ENCODE measurements at places on chromosomes 5 and 9.

DNA sequence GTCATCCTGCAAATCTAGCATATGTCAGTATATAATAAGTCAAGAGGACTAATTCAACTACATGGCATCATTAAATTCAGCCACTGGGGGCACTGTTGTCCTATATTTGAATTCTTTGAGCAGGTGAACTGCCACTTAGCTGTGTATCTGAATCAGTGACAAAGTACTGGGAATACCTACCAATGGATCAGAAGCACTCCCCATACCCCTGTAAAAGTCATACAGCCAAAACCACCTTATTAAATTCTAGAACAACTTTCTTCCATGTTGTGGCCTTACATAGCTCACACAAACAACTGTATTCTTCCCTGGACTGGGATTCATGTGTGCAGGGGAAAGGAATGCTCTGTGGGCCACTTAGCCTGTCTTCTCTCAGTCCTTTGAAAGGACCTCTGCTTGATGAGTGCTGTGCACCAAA lies 57.4 kb upstream of the PLPP6 start:
- peak; percentile 78 for DNase-seq

DNA sequence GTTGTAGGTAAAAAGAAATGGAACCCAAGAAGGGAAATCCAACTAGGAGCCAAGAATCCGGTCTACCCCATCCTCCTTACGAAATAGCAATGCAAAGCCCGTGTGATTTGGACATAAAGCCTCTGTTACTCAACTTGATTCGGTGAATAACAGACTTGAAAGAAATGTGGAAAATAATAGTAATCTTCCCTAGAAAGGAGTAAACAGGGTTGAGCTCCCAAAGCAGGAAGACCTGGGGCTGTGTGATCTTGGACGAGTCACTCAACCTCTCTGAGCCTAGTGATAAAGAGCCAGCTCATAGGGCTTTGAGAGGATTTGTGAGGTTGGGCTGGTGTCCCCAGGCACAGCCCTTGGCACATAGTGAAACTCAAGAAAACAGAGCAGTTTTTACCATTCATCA lies 42.7 kb upstream of the IL17B start:
- DNase-seq, result no peak

DNA sequence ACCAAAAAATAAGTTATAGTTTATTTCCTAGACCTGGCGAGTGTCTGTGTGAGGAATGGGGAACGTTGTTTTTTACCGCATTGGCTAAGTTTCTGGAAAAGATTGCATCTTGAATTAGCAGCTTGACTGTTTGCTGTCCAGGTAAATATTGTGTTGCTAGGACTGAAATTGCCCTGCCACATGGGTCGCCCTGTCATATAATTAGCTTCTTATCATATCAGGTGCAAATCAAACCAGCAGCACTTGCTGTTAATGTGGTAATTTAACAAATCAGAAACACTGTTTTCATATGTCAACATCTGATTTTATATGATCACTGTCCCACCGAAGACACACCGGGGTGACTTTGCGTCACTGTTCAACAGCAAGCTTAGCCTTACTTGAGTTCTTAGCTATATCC lies 63.7 kb upstream of the ZNF622 start:
- DNase-seq, result no peak

GRCh38 chr9:22454016-22454415 lies 7.4 kb downstream of the DMRTA1 start:
- no peak for DNase-seq

DNA sequence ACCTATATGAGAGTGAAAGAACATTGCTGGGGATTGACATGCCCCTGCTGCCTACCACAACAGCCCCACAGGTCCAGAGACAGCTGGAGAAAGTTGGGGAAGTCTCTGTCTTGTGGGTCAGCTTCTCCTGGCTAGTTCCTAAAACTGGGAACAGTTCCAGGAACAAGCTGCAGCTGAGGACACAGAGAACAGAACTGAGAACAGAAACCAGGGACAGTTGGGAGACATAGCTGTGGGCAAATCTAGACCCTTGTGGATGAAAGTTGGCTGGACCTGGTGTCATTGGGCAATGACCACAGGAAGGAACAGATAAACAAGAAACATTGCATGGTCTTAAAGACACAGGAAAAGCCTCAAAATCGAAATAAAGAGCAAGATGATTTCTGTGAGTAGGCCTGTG lies 58.3 kb upstream of the MOCS2 start:
- no peak for DNase-seq

GRCh38 chr9:125635888-125636287 lies 71.1 kb downstream of the MAPKAP1 start:
- no peak for DNase-seq

DNA sequence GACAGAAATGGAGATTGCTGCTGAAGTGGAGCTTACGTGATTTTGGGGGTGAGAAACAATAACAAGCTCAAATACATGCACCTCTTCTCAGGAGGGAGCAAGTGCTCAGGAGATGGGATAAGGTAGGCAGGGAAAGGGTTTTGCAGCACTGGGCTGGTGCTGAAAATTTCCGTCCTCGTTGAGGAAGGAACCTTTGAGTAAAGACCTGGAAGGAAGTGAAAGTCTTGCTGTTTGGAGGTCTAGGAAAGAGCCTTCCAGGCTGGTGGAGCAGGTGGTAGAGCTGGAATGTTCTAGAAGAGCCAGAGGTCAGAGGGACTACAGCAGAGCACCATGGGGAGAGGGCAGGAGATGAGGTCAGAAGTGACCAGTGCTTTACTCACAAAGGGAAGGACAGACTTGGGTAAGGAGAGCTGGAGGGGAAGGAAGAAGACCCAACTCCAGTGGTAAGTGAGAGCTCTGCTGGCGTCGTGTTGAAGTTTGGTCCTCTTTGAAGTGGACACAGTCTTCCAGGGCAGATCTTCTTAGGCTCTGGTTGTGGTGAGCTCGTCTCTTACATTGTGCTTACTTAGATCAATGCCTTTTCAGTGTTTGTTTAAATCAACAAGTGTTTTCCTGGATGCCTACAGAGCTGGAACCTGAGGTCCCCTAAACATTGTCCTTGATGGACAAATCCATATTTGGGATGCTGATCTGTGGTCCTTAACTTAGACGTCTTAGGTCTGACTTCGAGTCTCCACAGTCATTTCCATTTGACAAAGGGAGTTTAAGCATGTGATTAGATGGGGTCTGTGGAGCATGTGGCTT lies 21.0 kb downstream of the ANKRD33B start:
- DNase-seq, result no peak

DNA sequence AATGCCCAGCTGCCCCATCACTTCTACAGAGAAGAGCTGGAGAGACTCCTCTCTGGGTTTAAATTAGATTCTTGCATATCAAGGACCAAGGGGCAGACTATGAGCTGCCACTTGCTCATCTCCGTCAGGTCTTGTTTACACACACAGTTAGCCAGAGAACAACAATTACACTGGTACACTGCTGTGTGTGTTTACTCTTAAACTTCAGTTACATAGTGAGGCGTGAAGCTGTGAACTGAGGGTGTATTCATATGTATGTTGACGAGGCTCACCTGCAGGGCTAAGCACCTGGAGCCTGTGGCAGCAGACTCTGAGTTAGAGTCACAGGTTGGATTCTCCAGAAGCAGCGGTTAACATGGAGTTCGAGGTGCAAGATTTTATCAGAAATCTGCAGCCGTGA lies 155.4 kb upstream of the ANKH start:
- no peak for DNase-seq

DNA sequence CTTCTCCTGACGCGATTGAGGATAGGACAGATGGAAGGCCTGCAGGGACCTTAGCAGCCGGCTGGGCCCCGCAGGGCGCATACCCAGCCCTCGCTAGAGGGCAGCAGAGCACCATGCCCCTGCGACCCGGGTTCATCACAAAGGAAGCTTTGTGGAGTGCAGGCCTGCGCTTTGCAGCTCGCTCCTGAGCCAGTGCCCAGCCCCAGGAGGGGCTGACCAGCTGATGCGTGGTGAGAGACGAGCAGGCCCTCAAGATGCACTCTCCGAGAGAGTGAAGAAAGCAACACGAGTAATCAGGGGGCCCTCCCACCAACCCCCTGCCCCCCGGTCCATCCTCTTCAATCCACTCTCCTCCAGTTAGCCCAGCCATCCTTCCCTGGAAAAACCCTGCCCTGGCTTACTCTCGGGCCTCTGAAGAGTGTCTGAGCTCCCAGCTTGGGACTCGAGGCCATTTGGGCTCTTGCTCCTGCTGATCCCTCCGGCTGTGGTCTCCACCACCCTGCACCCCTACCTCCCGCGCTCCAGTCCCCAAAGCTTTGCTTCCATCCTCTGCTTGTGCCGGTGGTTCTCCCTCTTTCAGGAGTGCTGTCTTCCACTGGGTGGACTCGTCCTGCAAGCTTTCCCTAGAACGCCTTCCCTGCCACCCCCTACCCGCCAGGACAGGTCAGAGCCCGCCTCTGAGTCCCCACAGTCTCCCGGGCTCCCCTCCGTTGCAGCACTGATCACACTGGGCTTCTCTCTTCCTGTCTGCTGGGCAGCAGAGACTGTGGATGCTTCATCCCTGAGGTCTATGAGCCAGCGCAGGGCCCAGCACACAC lies 9.1 kb upstream of the KIF12 start:
- no peak for DNase-seq

GRCh38 chr5:126455264-126455663 lies 32.1 kb downstream of the GRAMD2B start:
- DNase-seq, result no peak

DNA sequence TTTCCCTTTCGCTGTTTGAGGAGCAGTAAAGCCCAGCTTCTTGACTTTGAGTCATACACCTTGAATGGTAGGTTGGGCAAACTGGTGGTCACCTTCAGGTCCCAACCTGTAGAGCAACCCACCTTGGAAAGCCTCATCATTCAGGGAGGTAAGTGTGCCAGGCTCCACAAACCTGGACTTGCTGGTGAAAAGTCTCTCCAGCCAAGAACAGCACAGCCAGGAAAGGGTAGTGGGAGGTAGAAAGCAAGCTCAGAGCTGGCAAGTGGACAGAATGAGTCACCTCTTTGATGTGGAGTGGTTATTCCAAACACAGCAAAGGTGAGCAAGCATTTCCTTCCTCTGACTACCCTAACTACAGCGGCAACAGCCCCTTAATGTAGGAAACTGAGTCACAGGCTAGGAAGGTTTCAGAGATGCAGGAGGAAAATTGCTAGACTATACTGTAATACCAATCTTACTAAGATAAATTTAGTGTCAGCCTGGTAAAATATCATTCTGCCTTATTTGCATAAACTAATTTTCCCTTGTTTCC lies 117.5 kb upstream of the MTAP start:
- no peak for DNase-seq

DNA sequence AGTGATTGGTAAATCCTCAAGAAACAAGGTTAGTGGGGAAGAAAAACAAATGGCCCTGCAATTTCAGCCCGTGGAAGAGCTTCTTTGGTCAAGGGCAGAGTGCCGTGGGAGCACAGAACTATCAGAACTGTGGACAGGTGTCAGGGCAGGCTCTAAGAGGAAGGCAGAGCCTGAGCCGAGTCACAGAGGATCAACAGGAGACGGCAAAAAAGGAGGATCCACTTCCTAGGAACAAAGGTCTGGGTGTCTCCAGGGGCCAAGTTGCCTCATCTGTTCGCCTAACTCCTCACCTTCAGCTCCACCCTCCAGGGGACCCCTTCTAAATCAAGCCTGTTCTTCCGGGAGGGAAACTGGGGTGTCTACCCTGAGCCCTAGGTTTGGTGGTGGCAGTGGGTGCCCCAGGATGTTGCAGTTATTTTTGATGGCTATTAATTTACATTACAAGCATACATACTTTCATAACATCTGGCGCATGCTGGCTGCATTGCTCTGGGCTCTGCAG lies 88.0 kb downstream of the FEM1C start:
- no peak for DNase-seq

- no peak for DNase-seq
Observed at GRCh38 chr9:72958485-72959281, 5.8 kb upstream of the ALDH1A1 start.

Measured in T-helper 1 cell (primary cell).